ENCODE measurements at places on chromosomes 1 and 21.

DNA sequence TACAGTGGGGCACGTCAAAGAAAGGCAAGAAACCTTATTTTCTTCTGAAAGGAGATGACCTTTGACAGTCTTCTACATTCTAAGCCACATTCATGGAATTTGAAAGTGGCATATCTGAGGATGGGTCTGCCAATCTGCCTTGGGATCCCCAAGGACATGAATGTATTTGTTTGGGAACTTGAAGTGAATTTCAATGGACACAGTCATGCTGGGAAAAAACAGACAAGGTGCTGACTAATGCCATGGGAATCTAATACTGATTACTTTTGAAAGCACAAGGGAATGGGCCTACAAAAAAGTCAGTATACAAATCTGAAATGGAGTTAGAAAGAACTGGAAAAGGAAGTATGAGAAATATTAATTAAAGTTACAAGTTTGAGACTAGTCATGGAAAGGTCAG lies 128.8 kb downstream of the KCNJ6 start:
- DNase-seq: peak; percentile 96

DNA sequence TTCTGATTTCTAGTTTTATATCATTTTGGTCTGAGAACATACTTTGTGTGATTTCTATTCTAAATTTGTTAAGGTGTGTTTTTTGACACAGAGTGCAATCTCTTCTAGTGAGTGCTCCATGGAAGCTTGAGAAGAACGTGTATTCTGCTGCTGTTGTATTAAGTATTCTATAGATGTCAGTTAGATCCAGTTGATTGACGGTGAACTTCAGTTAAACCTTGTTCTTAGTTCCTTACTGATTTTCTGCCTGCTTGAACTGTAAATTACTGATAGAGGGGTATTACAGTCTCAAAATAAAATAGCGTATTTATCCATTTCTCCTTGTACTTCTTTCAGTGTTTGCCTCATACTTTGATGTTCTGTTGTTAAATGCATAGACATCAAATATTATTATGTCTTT lies 248.1 kb upstream of the GREM2 start:
- DNase-seq: no peak

DNA sequence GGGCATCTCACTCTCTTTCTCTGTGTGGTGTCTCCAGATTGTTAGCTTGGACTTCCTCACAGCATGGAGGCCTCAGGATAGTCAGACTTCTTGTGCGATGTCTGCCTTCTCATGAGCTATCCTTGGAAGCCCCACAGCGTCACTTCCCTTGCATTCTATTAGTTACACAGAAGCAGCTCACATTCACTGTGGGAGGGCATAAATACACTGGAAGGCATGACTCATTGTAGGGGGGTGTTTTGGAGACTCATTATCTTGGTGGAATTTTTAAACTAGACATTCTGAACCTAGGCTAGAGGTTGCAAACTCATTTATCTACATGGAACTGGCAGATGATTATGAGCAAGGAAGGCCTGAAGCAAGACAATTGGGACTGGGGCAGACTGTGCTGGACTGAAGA lies 21.4 kb upstream of the FASLG start:
- peak; percentile 87 for DNase-seq

DNA sequence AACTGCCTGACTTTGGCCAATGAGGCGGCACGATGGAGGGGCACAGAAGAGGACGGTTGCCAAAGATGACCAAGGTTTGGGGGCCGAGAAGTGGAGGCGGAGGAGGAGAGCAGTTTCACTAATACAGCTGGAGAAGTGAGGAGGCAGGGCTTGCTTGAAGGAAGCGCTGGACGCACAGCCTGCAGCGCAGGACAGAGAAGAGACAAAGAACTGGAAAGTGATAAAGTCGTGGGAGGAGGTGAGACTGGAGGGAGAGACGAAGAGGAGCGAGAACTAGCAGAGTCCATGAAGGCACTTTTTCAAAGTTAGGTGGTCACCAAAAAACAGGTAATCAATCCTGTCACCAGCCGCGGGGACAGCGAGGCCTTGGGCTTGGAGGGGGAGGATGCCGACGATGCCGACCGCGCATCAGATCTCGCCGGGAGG lies 771 bp downstream of the PACC1 start:
- DNase-seq: peak; percentile 33

- no peak for DNase-seq
These were observed 847.7 kb downstream of the NCAM2 start for GRCh38 chr21:21845901-21846300.

DNA sequence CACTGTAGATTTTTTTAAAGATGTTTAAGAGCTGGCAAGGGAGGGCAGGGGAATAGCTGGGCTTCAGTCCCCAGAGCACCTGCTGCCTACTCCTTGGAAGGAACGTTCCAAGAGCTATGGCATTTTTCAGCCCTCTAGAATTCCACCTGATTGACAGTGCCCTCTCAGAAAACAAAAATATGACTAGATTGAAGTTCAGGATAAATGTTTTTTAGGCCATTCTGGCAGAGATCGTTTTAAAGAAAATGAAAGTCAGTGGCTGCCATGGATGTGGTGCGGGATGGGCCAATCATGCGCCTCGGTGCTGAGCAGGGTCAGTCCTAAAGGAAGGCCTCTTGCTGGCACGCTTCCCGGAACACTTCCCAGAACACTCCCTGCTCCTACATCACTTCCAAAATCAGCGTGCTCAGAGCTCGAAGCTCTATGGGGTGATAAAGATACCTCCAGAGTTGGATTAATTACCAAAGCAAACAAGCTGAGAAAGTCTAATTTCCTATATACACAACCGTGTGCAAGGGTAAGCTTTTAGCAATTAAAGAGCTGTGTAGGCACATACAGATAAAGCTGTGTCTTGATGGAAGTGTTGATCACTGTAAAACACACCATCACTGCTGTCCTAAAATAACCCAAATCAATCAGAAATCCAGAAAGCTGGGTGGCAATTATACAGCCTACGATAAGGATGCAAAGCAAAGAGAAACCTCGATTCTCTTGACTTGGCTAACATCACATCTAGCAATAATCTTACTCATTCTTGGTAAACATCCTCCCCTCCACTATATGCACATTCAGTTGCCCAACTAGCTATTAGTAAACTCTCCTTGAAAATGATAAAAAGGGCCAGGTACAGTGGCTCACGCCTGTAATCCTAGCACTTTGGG lies 34.6 kb downstream of the TGFBR3 start:
- peak; percentile 86 for DNase-seq

DNA sequence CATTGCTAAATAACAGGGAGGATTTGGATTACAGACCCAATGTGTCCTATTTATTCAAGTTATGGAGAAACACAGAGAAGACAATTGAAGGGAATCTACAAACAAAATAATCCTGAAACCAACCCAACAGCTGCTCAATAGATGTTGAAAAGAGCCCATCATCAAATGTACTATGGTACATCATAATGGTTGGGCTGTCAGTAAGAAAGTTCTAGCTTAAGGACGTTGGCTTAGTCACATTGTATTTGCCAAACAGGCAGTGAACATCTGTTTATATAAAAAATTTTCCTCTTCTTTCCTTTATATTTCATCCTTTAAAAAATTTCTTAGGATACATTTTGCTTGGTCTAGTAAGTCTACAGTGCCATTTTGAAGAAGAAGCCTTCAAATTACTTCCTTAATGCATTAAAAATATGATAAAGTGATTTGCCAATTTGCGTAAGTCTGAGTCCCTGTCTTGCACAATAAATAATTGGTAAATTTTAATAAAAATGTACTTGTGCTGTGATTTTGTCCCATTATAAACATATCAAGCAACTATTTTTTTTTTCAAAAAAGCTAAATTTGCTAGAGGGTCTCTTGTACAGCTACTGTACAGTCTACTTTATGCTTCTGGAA lies 14.4 kb downstream of the MAP3K7CL start:
- peak; percentile 50 for DNase-seq

Measured in EH (cell line).